ENCODE measurements at places on chromosomes 16 and 17.

DNA sequence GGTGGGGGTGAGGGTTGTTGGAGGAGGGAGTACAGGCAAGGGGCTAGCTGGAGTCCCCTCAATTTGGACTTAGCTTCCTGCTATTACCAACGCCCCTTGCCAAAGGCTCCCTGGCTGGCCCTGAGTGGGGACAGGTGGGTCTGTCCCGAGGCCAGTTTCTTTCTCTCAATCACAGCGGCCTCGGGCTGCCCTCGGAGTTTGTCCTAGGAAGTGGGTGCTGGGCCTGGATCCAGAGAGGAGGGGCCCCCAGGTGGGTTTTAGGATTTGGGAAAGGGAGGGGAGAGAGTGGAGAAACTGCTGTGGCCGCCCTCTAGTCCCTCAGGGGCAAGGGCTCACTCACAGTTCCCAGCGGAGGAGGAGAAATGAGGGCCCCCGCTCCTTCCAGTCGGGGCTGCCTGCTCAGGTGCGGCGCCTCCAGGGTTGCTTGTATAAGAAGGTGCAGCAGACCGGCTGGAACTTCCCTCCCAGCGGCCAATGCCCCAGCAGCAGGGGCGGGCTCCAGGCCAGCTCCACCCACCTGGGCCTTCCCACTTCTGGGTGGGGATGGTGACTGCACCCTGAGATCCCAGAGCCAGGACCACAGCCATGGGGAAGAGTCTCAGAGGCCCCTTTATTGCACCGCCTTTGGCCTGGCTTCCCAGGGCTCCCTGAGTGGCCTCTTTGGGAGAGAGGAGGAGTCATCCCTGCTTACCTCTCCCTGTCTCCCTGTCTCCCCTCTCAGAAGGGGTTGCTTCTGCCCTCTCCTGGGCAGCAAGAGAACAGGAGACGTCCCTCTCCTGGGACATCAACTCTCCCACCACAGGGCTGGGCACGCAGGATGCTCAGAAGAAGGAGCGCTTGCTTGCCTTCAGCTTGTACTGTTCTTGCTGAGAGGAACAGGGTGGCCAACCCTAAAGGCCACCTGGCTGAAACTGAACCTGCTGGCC is 112.0 kb upstream of the SMURF2 start:
- peaks cover 13% of the 10 kb centered on the region for H3K4me1 ChIP-seq
- H3K27ac ChIP-seq, result no peak overlapping the region
- H3K4me3 ChIP-seq, result no peak overlapping the region
- DNase-seq, result no peak
- H3K36me3 ChIP-seq, result peaks cover 9% of the 10 kb centered on the region

GRCh38 chr16:31708348-31708747 is 165.3 kb upstream of the ZNF267 start:
- no peaks in the 10 kb centered on the region for H3K27me3 ChIP-seq
- peaks cover 56% of the 10 kb centered on the region for H3K36me3 ChIP-seq
- peak overlapping the region; percentile 51 for H3K27ac ChIP-seq
- no peak for DNase-seq
- H3K4me3 ChIP-seq, result no peak overlapping the region
- H3K4me1 ChIP-seq, result peaks cover 50% of the 10 kb centered on the region

GRCh38 chr17:79832218-79833109 is 6.8 kb downstream of the CBX4 start:
- no peak for DNase-seq
- no peaks in the 10 kb centered on the region for H3K27me3 ChIP-seq
- H3K4me3 ChIP-seq, result peak overlapping the region; percentile 51
- H3K4me1 ChIP-seq, result peaks cover 32% of the 10 kb centered on the region
- H3K36me3 ChIP-seq, result peaks cover 20% of the 10 kb centered on the region

- peaks cover 6% of the 10 kb centered on the region for H3K27me3 ChIP-seq
- H3K36me3 ChIP-seq, result peaks cover 16% of the 10 kb centered on the region
- no peak overlapping the region for H3K27ac ChIP-seq
- H3K4me3 ChIP-seq, result no peak overlapping the region
Observed at GRCh38 chr16:13779676-13780075, 140.3 kb upstream of the ERCC4 start.

GRCh38 chr17:5545051-5545987 is 39.0 kb downstream of the NLRP1 start:
- DNase-seq, result no peak
- H3K27me3 ChIP-seq, result no peaks in the 10 kb centered on the region
- peaks cover 23% of the 10 kb centered on the region for H3K4me1 ChIP-seq
- H3K4me3 ChIP-seq, result no peak overlapping the region
- H3K27ac ChIP-seq, result no peak overlapping the region
